Activated naive CD4-positive, alpha-beta T cell (primary cell): ENCODE measurements at places on chromosomes 6 and 20.
A peak's percentile ranks its signal among the peaks of the same experiment; 100 is the strongest.

DNA sequence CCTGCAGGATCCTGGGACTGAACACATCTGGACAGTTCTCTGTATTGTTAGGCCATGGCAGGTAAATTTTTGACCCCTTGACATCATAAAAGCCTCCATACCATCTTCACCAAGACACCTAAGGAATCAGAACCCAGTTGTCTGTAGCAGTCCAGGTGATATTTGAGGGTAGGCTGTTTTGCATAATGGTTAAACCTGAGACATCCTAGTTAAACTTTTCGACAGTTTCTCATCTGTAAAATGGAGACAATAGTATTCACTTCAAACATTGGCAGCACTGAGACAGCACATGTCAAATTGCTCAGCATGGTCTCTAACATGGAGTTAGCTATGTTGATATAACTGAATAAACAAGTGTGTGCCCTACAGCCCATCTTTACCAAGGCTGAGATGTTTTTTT is 24.8 kb downstream of the C6orf62 start:
- no peak for DNase-seq

DNA sequence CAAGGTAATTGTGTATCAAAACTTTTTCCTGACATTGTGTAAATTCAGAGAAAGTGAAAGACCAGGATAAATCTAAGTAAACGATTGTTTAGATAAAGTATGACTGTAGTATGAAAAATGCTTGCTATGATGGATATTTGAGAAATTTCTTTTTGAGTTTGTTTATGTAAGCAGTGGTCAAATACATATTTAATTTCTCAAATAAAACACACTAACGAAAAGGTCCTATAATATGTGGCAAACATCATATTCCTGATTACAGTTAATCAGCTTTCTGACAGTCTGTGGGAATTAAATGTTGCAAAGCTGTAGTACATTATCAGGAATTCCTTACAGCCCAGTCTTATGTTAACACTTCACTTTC is 636.9 kb downstream of the MMUT start:
- DNase-seq: no peak

GRCh38 chr6:87155842-87156815 is 764 bp downstream of the ZNF292 start:
- peak; percentile 36 for DNase-seq

- DNase-seq: no peak
These were observed 59.2 kb upstream of the PIM1 start for GRCh38 chr6:37110500-37111461.

DNA sequence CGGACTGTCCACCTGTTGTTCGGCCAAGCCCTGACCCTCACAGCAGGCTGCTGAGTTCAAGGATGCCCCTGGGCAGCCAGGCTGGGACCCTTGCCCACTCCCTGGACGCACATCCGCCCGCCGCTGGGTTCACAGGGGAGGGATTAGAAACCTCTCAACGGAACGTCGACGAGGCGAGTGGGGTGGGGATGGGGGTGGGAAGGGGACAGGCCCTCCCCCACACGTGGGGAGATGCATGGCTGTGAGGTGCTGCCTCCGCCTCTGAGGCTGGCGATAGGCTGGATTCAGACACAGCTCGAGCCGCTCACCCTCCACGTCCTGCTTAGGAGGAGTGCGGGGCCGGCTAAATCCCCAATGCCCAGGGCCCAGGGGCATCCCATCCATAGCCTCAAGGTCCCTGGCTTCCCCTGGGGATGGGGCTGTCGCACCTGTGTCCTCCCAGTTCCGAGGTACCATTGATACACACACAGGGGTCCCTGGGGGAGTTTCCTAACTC is 90.6 kb upstream of the BHLHE23 start:
- DNase-seq: no peak

- no peak for DNase-seq
These were observed 87.7 kb downstream of the SCAND1 start for GRCh38 chr20:35866418-35867202.

DNA sequence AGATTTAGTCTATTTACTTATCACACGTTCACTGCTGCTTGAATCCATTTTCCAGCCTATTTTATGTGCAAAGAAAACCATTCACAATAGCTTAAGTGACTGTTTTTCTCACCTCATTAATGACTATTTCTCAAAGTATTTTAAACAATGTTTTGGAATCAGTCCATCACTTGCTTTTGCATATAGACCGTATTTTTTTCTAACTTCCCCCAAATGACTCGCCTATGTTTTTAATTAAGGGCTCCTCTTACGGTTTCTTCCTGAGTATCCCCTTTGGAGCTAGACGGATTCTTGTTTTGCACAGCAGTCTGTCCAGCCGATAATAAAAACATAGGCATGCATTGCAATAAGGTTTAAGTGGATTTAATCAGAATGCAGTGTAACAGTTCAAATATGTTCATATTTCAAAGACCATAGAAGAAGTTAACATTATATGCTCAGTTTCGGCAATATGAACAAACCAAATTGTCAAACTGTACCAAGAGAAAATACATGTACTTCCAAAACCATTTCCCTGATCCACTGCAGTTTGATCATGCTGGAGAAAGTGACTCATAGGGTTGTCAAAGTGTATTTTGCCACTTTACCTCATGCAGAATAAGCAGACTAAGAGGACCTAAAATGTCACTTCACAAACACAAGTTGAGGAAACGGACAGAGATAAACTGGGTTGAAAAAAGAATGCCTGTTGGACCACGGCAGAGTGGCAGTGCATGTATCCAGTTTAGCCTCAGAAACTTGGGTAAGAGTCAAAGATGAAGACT is 66.4 kb downstream of the HMGN3 start:
- DNase-seq: no peak

GRCh38 chr20:37519508-37520418 is 1.3 kb upstream of the NNAT start:
- no peak for DNase-seq

DNA sequence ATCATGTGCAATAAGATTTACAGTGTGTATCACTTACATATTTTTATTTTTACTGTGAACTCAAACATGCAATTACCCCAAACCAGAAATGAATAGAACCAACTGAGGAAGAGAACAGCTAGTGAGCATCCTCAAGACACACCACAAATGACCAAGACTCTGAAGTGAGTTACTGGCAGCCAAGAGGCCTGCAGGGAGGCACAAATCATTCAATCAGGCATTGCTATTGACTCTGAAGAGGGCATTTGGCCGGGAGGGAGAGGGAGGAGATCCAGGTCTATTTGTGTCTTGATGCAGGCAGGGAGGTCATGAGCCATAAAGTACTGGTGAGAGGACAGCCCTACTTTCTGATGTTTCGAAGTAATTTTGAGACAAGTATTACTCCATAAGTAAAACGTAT is 257.7 kb downstream of the BCKDHB start:
- no peak for DNase-seq

GRCh38 chr6:56458324-56458884 is 184.3 kb downstream of the DST start:
- no peak for DNase-seq

GRCh38 chr6:87391334-87391733 is 16.4 kb upstream of the CFAP206 start:
- DNase-seq: no peak

DNA sequence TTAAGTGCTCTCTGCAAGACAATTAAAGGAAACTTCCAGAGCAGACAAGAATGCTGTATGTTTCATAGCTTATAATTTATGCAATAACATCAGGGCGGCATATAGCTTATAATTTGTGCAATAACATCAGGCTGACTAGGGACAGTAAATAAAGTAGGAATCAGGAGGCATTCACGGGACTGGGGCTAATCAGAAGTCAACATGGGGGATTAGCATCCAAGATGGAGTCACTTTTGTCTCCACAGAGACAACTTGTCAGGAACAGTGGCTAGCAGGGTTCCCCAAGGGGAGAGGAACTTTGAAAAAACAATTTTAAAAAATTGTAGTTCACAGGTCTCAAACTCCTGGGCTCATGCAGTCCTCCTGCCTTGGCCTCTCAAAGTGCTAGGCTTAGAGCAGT is 3.3 kb upstream of the ZNF341 start:
- DNase-seq: no peak

DNA sequence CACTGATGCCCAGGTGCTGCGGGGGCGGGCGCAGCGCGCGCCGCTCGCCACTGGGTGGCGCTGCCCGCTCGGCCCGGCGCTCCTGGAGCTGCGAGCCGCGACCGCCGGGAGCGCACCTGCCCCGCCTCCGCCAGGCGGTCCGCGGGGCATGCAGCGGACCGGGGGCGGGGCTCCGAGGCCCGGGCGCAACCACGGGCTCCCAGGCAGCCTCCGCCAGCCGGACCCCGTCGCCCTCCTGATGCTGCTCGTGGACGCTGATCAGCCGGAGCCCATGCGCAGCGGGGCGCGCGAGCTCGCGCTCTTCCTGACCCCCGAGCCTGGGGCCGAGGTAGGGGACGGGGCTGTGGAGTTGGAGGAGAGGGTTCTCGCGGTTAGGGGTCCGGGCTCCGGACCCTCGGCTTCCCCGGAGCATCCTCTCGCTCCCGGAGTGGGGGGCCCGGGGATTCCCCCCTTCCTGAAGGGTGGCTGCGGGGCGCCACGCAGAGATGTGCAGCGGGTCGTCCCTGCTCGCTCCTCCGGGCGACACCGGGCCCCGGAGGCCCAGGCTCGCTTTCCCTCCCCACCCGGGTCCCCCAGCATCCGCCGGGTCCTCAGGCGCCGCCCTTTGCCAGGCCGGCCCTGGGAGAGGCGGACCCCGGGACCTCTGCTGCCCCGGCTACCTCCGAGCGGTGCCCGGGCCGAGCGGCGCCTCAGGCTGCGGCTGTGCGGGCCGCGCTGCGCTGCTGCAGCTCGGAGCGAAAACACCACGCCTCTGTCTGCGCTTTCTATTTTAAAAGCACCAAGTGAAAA is at the start of gene BCAS4:
Gene BCAS4, plus strand, starts transcription at position 216 of the 789 bp plus-strand sequence. Its CDS starts 23 bp downstream, at position 239.
- peak; percentile 82 for DNase-seq

GRCh38 chr6:111667931-111668330 is 62.3 kb upstream of the TRAF3IP2 start:
- DNase-seq: no peak

- no peak for DNase-seq
These were observed 337.0 kb downstream of the THBS2 start for GRCh38 chr6:168916576-168917211.

- no peak for DNase-seq
These were observed 455.0 kb upstream of the GJE1 start for GRCh38 chr6:141677598-141678211.

DNA sequence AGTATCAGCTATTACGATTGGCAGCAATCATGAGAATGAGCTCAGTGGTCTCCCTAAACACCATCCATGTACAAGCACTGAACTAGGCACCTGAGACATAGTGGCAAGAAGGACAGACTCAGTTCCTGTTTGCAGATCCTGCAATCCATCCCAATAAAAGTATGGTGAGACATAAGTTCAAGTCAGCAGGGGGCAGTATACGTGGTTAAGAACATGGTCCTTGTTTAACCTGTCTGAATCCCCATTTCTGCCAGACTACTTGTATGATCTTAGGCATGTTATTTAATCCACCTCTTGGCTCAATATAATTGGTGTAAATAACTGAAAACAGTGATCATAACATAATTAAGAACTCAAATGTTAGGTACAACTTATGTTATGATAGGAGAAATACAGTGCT is 33.2 kb upstream of the PNISR start:
- DNase-seq: no peak
